CD4-positive, alpha-beta T cell treated with Interleukin-6 at 100 ng/mL for 8 hours (primary cell): ENCODE measurements at places on chromosomes 11 and 22.

- no peak for DNase-seq
Measured at GRCh38 chr11:103920449-103920848, 116.0 kb upstream of the DDI1 start.

- no peak for DNase-seq
Measured at GRCh38 chr11:26580929-26581328, 8.9 kb upstream of the MUC15 start.

DNA sequence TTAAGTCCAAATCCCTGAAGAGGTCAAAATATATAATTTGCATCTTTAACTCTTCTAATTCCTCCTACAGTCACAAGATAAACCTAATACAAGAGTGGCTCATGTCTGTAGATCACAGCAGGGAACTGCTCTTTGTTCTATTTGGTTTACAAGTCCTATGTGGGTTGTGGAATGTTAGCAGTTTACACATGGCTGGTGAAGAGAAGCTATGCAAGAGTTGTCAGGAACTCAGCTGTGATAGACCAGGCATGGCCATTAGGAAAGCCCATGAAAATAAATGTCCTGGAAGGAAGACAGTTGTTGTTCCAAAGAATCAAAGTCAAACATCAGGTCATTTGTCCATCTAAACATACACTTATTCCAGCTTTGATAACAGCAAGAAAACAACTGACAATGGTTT lies 312.4 kb upstream of the PITPNB start:
- no peak for DNase-seq

GRCh38 chr11:88103337-88104206 lies 71.7 kb downstream of the RAB38 start:
- DNase-seq, result peak; percentile 19

GRCh38 chr22:23874871-23875270 lies 17.2 kb downstream of the SLC2A11 start:
- no peak for DNase-seq

DNA sequence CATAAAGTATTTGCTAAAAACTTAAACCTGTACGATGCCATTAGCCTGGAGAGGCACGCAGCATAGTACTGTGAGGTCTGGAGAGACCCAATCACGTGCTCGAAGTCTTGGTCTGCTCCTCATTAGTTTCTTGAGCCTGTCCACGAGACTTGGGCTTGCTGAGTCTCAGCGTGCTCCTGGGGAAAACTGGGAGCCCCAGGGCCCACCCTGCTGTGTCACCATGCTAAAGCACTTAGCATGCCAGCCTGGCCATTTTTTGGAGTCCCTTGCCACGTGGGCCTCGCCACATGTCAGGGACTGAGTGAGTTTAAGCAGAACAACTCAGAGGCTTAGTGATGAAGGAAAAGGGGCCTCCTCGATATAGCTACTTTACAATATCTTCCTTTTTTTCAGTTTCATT lies 2.6 kb downstream of the CDC45 start:
- no peak for DNase-seq
